ENCODE measurements at places on chromosomes 2 and 18.

GRCh38 chr2:25036221-25036559, 5.7 kb upstream of the EFR3B start:
- DNase-seq: no peak

DNA sequence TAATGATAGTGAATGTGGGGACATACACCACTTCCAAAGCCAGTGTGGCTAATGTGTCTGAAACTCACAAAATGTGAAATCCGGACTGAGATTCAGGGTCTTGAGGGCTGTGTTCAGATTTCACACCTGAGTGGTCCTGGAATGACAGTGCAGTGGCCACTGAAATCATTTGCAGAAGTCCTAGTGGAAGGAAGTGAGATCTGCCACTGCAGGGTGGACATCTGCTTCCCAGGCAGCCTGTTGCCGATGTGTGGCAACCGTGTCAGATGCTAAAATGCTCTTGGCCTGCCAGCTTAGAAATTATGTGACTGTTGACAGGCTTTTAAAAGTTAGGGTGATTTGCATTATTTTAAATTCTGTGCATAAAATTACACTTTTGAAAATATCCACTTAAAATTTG, 77.8 kb upstream of the TMEM200C start:
- no peak for DNase-seq

DNA sequence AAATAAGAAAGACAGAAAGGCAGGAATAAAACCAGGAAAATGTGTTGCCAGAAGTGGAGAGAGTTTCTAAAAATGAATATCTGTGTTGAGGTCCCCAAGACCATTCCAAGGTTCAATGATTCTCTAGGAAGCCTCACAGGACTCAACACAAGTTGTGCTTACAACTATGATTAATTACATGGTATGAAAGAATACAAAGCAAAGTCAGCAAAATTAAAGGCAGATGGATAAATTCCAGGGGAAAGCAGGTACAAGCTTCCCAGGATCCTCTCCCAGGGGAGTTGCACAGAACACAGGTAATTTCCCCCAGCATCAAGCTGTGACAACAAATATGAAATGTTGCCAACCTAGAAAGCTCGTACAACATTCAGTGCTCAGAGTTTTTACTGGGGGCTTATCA, 154.4 kb upstream of the HNMT start:
- no peak for DNase-seq

DNA sequence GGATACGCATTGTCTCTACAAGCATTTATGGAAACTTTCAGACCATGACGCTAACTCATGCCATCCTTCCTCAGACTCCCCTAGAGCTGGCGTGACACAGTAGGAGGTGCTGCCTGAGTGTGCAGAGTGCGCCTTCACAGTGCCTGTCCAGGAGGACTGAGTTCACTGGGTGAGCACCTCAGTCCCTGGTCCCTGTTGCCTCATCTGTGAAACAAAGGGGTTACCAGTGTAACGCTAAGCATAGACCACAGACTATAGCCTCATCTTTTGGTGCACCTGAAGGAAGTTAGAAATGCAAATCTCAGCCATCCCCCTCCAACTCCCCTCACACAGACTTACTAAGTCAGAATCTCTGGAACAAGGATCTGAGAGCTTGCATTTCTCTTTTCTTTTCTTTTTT, 142.8 kb downstream of the TMEM17 start:
- DNase-seq: no peak

DNA sequence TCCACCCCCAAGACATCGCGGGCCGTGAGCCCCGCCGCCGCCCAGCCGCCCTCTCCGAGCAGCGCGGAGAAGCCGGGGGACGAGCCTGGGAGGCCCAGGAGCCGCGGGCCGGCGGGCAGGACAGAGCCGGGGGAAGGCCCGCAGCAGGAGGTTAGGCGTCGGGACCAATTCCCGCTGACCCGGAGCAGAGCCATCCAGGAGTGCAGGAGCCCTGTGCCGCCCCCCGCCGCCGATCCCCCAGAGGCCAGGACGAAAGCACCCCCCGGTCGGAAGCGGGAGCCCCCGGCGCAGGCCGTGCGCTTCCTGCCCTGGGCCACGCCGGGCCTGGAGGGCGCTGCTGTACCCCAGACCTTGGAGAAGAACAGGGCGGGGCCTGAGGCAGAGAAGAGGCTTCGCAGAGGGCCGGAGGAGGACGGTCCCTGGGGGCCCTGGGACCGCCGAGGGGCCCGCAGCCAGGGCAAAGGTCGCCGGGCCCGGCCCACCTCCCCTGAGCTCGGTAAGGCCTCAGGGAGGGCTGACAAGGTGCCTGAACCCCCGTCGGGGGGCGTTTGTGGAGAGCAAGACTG, 14.2 kb downstream of the SPEG start:
- DNase-seq: no peak

DNA sequence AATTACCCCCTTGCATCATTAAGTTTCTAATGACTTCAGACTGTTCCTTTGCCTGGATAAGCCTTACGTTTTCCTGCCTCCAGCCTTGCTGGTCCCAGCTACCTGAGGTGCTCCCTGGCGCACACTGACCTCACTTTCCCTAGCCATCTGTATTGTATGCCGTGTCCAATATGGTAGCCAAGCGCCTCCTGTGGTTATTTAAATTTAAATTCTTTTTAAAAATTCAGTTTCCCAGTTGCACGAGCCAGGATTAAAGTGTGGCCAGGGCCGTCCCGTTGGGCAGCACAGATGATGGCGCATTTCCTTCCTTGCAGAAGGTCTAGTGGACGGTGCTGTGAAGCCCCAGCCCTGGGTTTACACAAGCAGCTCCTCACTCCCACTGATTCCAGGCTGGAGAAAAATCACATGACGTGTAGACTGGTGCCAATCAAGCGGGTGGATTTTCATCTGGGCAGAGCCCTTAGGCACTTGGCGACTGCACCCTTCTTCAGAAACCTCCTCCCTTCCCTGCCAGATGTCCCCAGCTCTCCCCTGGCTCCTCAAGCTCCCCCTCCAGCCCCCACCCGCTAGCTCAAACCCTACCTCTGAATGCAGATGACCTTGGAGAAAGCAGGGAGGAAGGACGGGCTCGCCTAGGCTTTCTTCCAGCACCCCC, 33.9 kb downstream of the ACKR3 start:
- no peak for DNase-seq

- DNase-seq: no peak
These were observed 310.2 kb upstream of the NRP2 start for GRCh38 chr2:205372141-205372540.

DNA sequence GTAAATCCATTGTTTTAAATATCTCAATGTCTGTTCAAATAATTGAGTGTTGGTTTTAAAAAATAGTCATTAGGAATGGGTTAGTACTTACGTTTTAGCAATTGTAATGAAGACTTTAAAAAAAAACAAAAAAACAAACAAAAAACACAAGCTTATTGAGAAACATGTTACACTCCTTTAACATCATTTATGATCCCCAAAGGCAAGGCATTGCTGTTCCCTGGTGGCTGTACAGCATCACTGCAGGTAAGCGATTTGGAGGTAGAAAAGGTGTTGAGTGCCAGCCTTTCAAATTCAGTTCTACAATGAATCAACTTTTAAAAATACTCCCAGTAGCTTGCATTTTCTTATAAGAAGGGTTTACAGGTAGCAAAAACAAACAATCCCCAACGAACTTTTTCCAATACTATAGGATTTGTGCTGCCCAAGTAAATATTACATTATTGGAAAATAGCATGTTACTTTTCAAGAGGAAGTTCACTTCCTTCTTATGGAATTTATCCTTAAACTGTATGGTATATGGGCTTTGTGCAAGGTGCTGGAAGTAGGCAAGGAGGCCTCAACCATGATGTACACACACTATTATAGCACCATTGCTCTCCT, 27.5 kb downstream of the CNRIP1 start:
- DNase-seq: peak; percentile 3

GRCh38 chr2:164103271-164103670, 367.5 kb upstream of the FIGN start:
- DNase-seq: no peak

Data from Caki2 (cell line).